ENCODE measurements at places on chromosomes 6 and 20.

DNA sequence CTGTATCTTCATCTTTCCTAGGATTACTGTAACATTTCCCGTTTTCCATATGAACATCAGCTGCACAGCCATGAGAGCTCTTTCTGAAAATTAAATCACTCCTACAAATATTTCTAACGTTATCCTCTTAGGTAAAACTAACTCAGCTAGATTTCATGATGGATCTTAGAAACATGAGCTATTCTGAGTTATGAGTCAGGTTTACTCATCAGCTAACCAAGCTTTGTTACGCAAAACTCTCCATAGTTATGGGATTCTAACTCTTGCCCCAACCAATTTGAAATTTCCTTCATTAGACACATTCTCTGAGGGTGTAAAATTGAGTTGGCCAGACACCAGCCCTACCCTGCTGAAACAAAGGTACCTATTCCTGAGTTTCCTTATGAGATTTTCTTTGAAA lies 14.0 kb downstream of the DEFB110 start:
- no peak for DNase-seq

- DNase-seq, result peak; percentile 35
Measured at GRCh38 chr20:19832875-19833274, 74.8 kb downstream of the RIN2 start.

GRCh38 chr6:136593748-136594490 lies 43.7 kb upstream of the MAP7 start:
- peak; percentile 29 for DNase-seq

- no peak for DNase-seq
Measured at GRCh38 chr6:100719883-100720682, 161.0 kb downstream of the ASCC3 start.

DNA sequence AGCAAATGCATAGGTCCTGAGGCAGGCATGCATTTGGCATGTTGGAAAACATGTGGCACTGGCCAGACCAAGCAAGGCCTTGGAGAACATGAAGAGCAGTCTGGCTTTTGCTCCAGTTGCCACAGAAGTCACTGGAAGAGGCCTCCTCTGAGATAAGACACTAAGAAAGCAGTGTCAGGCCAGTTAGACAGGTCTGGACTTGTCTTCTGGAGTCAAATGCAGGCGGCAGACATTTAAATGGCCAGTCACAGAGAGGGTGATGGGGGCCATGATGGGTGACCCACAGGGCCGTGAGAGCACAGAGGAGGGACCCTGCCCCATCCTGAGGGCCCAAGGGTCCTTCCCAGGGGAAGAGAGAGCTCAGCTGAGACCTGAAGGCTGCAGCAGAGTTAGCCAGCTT lies 26.7 kb upstream of the ADA start:
- DNase-seq, result no peak

- no peak for DNase-seq
Measured at GRCh38 chr6:64930681-64931080, 776.3 kb downstream of the EYS start.

- no peak for DNase-seq
Measured at GRCh38 chr20:1119524-1119923, 1.1 kb downstream of the PSMF1 start.

GRCh38 chr20:35490736-35491181 lies 35.4 kb downstream of the CEP250 start:
- DNase-seq, result peak; percentile 41

DNA sequence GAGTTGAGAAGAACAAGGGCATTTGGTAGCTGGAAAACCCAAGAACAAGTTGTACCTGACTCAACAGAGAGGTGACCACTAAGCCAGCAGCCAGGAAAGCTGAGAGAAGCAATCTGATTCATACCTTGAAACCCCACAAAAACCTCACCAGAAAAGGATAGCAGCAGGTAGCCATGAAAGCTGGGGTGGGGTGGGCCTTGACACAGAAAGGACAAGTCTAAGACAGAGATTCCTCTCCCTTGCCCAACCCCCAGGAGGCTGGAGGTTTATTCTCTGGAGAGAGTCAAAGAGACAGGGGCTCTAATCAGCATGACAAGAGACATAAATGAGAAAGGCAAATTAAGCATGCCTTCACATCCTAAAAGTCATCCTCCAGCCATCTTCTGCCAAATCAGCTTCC lies 151.7 kb upstream of the DST start:
- no peak for DNase-seq

DNA sequence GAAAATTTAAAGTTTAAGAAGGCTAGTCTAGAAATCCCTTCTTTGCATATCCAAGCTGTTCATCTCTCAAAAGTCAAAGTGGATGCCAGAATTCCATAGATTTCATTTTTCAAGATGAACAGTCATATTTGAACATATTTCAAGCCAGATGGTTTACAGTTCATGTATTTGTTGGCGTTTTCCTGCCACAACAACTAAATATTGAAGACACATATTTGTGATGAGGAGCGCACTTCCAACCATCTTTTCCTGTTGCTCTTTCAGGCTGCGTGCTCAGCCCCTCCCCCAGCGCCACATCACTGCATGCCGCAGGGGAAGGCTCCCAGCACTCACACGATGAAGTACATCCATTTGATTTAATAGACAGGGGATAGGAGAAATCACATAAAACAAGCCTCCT lies 5.9 kb upstream of the NOX3 start:
- no peak for DNase-seq

GRCh38 chr6:147614501-147614900 lies 106.0 kb downstream of the SAMD5 start:
- DNase-seq, result no peak

GRCh38 chr6:158229823-158230222 lies 61.7 kb downstream of the GTF2H5 start:
- DNase-seq, result no peak

DNA sequence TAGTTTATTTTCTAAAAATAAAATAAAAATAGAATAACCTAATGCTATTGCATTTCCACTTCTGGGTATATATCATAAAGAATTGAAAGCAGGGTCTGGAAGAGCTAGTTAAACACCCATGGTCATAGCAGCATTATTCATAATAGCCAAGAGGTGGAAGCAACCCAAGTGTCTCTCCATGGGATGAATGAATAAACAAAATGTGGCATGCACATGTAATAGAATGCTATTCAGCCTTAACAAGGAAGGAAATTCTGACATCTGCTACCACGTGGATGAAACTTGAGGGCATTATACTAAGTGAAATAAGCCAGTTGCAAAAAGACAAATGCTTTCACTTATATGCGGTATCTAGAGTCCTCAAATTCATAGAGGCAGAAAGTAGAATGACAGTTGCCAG lies 130.8 kb downstream of the TIAM2 start:
- DNase-seq, result no peak

- no peak for DNase-seq
Measured at GRCh38 chr6:137647762-137648447, 153.7 kb upstream of the OLIG3 start.

DNA sequence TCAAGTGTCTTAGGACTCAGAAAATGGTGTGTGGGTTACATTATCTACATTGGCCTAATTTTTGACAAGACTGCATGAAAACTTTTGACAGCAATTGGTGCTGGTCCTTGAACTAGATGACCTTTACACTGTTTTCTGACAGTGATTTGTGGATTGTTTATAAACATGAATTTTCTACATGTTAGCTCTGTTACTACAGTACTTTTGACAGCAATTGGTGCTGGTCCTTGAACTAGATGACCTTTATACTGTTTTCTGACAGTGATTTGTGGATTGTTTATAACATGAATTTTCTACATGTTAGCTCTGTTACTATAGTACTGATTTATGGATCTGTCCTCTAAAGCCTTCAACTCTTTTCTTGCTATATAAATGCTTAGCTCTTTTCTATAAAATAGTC lies 16.7 kb downstream of the KCTD20 start:
- DNase-seq, result no peak

GRCh38 chr6:136639702-136640101 lies 89.5 kb upstream of the MAP7 start:
- no peak for DNase-seq

DNA sequence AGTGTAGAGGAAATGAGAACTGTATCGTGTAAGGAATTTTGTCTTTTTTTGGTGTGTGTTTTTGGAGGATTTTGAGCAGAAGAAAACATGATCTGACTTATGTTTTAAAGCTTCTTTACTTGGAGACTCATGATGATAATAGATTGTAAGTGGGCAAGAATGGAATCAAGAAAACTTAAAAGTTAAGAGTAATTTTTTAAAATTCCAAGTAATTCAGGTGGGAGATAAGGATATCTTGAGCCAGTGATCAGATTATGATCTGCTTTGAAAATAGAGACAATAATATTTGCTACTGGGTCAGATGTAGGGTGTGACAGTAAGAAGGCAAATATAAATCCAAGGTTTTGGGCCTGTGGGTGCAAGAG lies 734 bp downstream of the ZSCAN26 start:
- DNase-seq, result no peak

GRCh38 chr6:35253249-35253648 lies 6.3 kb upstream of the ZNF76 start:
- no peak for DNase-seq

GRCh38 chr6:64040113-64040512 lies 404.5 kb downstream of the PHF3 start:
- no peak for DNase-seq

- DNase-seq, result no peak
Measured at GRCh38 chr6:144730088-144730645, 445.0 kb downstream of the UTRN start.

GRCh38 chr20:57025666-57026224 lies 240.7 kb downstream of the BMP7 start:
- no peak for DNase-seq
